ENCODE measurements at places on chromosomes 13 and 19.

DNA sequence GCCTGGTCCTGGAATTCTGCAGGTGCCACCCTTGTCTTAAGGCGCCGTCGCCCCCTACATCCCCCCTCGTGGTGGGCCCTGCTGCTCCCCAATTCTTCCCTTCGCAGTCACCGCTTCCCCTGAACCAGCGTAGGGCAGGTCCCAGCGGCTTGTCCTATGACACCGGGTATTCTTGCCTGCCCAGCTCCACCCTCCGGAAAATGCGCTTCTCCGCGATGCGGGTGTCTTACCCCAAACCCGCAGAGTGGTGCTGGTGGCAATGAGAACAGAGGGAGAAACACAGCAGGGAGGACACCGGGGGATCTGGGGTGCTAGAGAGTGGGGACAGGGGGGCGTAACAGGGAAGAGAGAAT lies 9.0 kb downstream of the ZNF808 start:
- DNase-seq, result no peak

DNA sequence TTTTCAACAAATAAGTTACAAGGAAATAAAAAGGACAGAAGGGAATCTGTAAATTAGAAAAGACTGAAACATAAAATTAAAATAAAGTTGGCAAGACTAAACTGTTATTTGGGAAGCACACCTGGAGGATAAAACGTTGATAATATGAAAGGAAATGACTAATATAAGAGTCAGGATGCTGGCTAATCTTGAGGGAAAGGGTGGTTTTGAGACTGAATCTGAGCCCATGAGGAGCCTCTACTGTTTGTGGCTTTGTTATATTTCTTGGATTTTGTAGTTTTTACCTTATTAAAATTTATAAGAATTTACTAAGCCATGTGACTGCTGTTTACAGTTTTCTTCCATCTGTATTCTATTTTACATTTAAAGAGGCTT lies 718.0 kb upstream of the SPRY2 start:
- DNase-seq, result no peak

DNA sequence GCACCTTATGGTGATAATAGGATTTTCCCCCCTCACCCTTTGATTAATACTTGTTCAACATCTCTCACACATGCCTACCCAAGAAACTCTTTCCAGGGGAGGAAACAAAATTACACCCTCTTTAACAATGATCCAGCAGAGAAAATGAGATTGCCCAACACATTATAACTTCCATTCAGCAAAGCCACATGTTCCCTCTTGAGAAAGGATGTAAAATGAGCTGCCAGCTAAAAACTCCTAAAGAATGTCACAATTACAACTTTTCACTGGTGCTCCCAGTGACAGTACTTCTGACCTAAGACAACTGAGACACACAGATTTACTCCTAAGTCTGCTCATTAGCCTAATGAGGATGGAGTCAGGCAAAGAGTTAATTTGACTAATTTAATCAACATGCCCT lies 621.4 kb downstream of the DIAPH3 start:
- no peak for DNase-seq

- DNase-seq, result no peak
These were observed 87.7 kb downstream of the DOCK9 start for GRCh38 chr13:98890186-98890585.

DNA sequence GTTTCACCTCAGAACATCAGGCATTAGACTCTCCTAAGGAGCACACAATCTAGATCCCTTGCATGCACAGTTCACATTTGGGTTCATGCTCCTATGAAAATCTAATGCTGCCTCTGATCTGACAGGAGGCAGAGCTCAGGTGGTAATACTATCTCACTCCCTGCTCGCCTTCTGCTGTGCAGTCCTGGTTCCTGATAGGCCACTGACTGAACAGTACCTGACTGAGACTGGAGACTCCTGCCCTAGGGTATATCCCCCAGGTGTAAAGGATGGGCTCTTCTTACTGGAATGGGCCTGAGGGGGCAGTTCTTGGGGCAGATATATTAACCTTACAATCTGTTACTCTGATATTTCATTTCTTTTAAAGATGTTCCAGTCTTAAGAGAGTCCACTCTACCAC lies 6.3 kb downstream of the OBI1 start:
- DNase-seq, result no peak

DNA sequence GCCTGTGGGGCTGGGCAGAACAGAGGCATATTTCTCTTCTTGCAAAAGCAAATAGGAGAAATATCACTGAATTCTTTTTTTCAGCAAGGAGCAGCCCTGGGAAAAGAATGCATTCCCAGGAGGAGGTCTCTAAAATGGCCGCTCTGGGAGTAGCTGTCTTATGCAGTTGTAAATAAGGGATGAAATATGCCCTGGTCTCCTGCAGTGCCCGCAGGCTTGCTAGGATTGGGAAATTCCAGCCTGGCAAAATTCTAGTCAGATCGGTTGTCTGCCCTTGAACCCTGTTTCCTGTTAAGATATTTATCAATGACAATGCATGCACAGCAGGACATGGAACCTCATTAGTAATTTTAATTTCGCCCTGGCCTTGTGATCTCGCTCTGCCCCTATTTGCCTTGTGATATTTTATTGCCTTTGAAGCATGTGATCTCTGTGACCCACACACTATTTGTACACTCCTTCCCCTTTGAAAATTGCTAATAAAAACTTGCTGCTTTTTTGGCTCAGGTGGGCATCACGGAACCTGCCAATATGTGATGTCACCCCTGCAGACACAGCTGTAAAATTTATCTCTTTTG lies 1993.2 kb downstream of the PCDH9 start:
- DNase-seq, result no peak

DNA sequence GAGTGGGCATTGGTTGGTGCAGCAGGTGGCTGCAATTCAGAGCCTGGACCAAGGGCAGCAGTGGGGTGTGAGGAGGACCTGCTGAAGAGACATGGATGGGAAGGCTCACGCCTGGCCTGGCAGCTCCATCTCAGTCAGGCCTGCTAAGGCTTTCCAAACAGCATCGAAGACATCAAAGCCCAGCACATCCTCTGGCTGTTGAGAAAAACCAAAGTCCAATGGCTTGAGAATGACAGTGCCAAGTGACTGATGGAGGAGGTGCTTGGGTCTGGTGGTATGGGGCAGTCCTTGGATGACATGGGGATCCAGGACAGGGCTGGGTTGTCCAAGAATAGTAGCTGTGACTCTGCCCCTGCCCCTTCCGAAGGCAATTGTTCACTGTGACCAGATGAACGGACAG lies 19.0 kb upstream of the XPO4 start:
- peak; percentile 78 for DNase-seq

DNA sequence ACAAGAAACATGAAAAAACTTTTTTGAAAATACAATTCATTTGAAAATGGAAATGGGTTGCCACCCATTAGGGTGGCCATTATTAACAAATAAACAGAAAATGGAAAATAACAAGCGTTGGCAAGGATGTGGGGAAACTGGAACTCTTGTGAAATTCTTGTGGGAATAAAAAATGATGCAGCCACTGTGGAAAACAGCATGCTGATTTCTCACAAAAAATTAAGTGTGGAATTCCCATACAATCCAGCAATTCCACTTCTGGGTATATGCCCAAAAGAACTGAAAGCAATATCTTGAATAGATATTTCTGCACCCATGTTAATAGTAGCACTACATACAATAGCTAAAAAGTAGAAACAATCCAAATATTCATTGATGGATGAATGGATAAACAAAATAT lies 165.2 kb downstream of the DCLK1 start:
- no peak for DNase-seq

GRCh38 chr19:4007836-4008539 lies 452 bp downstream of the PIAS4 start:
- DNase-seq, result peak; percentile 18

GRCh38 chr19:29514525-29515232 lies 11.1 kb upstream of the VSTM2B start:
- no peak for DNase-seq

Data from HepG2 (cell line).